ENCODE measurements at places on chromosomes 12 and 14. TPM values are rescaled to one million over a fixed set of nuclear protein-coding genes. Genes with fewer than 3 reads are reported as not detected.

AQP5 gene
- not detected for total RNA-seq

PLEKHH1 gene
- total RNA-seq, result 3.8 TPM

TSPAN19 gene
- not detected for total RNA-seq

CABP1 gene
- 1.8 TPM for total RNA-seq

SIX1 gene
- 0.42 TPM for total RNA-seq
